Fibroblast of villous mesenchyme (primary cell): ENCODE measurements at places on chromosomes 5 and 9.

DNA sequence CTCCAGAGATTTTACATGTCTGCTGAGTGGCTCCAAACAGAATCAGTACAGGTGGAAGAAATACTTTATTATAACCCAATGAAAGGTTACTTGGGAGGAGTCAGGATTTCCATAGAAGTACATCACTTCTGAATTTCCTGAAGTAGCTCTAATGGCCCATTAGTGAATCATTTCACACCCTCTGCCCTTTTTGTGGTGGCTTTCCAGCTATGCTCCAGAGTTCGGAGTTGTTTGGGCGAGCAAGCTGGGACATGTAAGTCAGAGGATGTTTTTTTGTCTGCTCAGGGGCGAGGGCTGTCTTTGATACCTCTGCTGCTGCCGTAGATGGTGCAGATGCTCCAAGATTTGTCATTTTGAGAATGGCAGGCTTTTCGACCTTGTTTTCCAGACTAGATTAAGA, 226.1 kb downstream of the GOLPH3 start:
- DNase-seq = no peak

- DNase-seq = no peak
These were observed 9.8 kb upstream of the ABL1 start for GRCh38 chr9:130825351-130825651.

GRCh38 chr9:90022474-90022873, 417.7 kb downstream of the GADD45G start:
- no peak for DNase-seq

GRCh38 chr5:68345582-68345981, 130.0 kb downstream of the PIK3R1 start:
- no peak for DNase-seq

DNA sequence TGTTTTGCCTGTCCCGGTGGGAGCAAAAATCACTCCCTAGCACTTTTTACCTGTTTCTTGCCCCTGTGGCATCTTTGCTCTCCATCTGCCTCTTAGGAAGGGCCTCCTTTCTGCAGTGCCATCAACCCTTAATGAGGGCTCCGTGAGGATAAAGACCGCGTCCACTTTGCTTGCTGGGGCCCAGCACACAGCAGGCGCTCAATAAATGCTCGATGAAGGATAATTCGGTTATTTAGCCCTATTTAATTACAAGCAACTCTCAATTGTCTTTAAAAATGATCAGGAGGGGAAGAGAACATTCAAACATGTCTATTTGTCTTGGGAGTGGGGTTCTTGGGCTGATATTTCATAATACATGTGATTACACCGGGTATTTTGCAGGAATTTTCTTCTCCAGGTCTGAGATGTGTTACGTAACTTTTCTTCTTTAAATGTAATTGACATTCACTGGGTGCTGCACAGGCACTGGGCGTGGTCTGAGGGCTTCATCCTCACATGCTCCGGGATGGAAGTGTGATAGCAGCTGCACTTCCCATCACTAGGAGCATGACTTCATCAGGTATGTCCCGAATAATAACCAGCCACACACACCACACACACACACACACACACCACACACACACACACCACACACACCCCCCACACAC, 19.8 kb upstream of the NTNG2 start:
- no peak for DNase-seq

GRCh38 chr5:131276072-131276471, 12.2 kb downstream of the CDC42SE2 start:
- no peak for DNase-seq
